ENCODE measurements at places on chromosomes 6 and 20.

- DNase-seq: no peak
Observed at GRCh38 chr20:22027423-22027822, 322.0 kb downstream of the PAX1 start.

- DNase-seq: no peak
Observed at GRCh38 chr20:17856024-17856564, 112.5 kb downstream of the SNX5 start.

DNA sequence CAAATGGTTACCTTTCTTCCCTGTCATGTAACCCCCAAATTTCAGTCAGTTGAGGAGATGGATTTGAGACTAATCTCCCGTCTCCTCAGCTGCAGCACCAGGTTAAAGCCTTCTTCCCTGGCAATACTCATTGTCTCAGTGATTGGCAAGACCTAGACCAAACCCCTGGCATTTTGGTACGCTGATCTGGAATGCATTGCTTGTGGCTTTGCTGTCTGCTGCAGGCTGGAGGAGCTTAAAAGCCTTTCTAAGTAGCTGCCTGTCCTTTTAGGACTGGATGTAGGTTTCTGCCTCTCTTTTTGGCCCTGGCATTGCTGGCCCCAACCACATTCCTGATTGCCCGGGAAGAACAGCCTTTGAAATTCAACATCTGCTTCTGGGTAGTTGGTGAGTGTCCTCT, 729.6 kb upstream of the GJE1 start:
- DNase-seq: no peak

DNA sequence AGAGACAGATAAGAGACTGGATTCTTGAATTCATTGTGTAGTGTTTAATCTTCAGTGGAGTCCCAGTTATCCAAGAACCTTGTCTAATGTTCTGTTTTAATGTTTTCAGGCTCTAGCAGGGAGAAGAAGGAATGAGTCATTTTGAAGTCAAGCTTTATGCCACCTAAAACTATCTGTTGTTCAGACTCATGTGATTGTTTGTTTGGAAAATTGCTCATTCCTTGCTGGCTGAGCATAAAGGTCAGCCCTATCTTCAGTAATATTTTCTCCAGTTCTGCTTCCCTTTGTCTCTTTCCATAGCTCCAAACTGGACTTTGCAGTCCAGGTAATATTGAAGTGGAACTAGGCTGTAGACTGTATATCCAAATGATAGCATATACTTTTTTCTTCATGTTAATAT, 34.2 kb downstream of the CLVS2 start:
- no peak for DNase-seq

DNA sequence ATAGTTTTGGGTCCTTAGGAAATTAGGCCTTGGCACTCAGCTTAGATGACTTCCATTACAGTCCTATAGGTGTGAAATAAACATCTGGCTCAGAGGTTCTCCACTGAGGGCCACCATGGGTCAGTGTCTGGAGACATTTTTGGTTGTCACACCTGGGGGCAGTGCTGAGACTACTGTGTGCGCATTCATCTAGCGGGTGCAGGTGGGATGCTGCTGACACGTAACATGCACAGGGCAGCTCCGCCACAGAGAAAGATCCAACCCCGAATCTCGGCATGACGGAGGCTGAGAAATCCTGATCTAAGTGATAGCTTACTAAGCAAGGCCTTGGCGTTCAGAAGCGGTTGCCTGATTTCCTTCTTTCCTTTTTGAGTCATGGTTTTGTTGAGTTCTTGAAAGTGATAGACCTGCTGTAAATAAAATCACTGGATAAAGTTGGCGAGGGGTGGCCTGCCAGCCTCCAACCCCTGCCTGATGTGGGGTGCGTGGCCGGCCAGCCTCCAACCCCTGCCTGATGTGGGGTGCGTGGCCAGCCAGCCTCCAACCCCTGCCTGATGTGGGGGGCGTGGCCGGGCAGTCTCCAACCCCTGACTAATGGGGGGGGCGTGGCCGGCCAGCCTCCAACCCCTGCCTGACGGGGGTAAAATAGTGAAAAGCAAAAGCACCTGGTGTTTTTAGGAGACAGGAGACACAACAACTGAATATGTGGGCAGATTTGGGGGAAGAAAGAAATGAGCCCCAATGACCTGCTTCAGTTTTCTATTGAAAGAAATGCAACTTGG, 158.1 kb downstream of the CDH26 start:
- DNase-seq: no peak

GRCh38 chr6:67594366-67594765, 1040.7 kb upstream of the ADGRB3 start:
- DNase-seq: no peak
